ENCODE measurements at places on chromosomes 5 and 9. TPM values are rescaled to one million over a fixed set of nuclear protein-coding genes. Genes with fewer than 3 reads are reported as not detected.

GRCh38 chr5:61619777-61620518 lies 287.9 kb downstream of the ZSWIM6 start:
- no peak overlapping the region for H3K4me3 ChIP-seq
- no peaks in the 10 kb centered on the region for H3K36me3 ChIP-seq
- no peak overlapping the region for H3K27ac ChIP-seq
- DNase-seq = no peak

- no peak overlapping the region for H3K27ac ChIP-seq
- DNase-seq = no peak
- peaks cover 4% of the 10 kb centered on the region for H3K36me3 ChIP-seq
- no peaks in the 10 kb centered on the region for H3K4me1 ChIP-seq
- H3K4me3 ChIP-seq = no peak overlapping the region
These were observed 68.3 kb upstream of the RGS7BP start for GRCh38 chr5:64437496-64437895.

- no peak overlapping the region for H3K27ac ChIP-seq
- H3K4me3 ChIP-seq = no peak overlapping the region
- peaks cover 4% of the 10 kb centered on the region for H3K4me1 ChIP-seq
- peaks cover 8% of the 10 kb centered on the region for H3K27me3 ChIP-seq
These were observed 8.9 kb upstream of the HSPA9 start for GRCh38 chr5:138583984-138584637.

- no peak overlapping the region for H3K27ac ChIP-seq
- no peak for DNase-seq
- H3K4me1 ChIP-seq = no peaks in the 10 kb centered on the region
- H3K27me3 ChIP-seq = peaks cover 13% of the 10 kb centered on the region
- no peaks in the 10 kb centered on the region for H3K36me3 ChIP-seq
- no peak overlapping the region for H3K4me3 ChIP-seq
These were observed 113.8 kb upstream of the CPEB4 start for GRCh38 chr5:173774271-173774761.

DNA sequence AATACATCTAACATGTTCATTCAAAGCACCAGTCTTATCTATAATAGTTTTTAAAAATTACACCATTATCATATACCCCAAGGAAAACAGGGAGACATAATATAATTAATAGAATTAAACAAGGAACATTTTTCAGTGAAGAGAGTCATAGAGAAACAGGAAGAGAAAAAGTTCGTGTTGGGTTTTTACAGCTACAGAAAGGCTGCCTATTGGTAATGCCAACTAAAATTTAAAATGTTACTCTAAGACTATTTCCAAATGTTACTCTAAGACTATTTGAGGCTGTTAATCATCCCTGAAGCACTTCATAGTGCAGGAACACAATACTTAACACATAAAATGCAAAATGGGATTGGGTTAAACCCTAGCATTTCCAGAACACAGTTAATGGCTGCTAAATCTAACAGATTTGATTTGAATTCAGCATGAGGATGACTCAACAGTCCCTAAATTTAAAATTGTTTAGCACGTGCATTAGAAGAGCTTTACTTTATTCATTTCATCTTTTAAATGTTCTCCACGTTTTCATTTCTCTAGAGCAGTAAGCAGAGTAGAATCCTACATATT lies 54.5 kb downstream of the OXCT1 start:
- H3K27me3 ChIP-seq = no peaks in the 10 kb centered on the region
- DNase-seq = no peak
- H3K4me3 ChIP-seq = no peak overlapping the region
- H3K36me3 ChIP-seq = no peaks in the 10 kb centered on the region

- no peaks in the 10 kb centered on the region for H3K27me3 ChIP-seq
- peak overlapping the region; percentile 38 for H3K4me3 ChIP-seq
- no peak for DNase-seq
- no peak overlapping the region for H3K27ac ChIP-seq
- no peaks in the 10 kb centered on the region for H3K36me3 ChIP-seq
These were observed 3.8 kb downstream of the FAM219A start for GRCh38 chr9:34454571-34455065.

GRCh38 chr5:11075035-11075805 lies 314.2 kb upstream of the DAP start:
- no peaks in the 10 kb centered on the region for H3K36me3 ChIP-seq
- no peak overlapping the region for H3K4me3 ChIP-seq
- H3K4me1 ChIP-seq = no peaks in the 10 kb centered on the region
- peaks cover 21% of the 10 kb centered on the region for H3K27me3 ChIP-seq
- DNase-seq = no peak

DNA sequence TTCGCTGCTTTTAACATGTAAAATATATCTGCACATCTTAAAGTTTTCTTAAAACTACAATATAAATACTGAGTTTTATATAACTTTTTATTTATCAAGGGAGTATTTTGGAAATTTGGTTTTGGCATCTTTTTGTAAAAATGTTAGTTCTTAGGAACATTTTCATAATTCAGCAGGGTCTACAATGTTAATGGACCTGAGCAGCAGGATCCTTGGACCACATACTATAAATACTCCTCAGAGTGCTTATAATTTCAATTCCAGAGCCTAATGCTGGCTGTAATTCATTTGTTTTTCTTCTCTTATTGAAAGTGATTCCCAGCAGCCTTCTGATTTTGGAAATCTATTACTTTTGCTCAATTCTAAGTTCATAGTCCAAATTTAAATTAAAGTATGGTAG lies 1216.2 kb downstream of the MAT2B start:
- H3K27me3 ChIP-seq = no peaks in the 10 kb centered on the region
- DNase-seq = no peak
- no peaks in the 10 kb centered on the region for H3K4me1 ChIP-seq
- H3K27ac ChIP-seq = no peak overlapping the region
- H3K36me3 ChIP-seq = no peaks in the 10 kb centered on the region

DNA sequence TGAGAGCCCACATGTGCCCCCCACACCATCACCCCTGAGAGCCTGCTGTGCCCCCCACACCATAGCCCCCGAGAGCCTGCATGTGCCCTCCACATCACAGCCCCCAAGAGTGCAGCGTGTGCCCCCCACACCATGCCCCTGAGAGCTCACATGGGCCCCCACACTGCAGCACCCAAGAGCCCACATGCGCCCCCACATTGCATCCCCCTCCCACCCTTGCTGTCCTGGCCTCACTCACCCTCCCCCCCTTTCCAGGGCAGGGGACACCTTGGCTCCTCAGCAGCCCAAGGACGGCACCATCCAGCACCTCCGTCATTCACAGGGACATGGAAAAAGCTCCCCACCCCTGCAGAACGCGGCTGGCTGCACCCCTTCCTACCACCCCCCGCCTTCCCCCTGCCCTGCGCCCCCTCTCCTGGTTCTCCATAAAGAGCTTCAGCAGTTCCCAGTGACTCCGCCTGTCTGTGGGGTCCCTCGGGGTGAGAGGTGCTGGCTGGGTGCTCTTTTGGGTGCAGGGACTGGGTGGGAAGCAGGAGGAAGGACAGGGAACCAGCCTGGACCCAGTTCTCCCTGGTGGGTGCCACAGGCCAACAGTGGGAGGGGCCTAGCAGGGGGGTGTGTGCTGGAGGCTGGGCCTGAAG lies 5.0 kb downstream of the LCN1 start:
- no peak overlapping the region for H3K4me3 ChIP-seq
- H3K27me3 ChIP-seq = peaks cover under 1% of the 10 kb centered on the region
- H3K4me1 ChIP-seq = peaks cover 13% of the 10 kb centered on the region
- no peak for DNase-seq

DNA sequence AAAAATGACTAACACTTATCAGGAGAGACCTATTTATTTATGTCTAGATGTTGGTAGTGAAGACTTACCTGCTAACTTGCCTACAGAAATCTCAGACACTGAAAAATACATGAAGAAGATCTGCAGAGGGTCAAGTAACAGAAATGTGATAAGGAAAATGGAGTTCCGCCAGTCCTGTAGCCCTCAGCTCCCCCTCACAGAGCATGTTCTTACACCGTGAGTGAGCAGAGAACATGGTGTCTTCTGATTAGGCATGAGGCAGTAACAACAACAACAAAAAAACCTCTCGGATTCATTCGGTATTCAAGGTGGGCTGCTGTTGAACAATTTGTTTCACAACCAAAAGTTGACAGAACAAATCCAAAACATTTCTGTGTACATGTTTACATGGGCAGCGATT lies 162.0 kb upstream of the SNX2 start:
- DNase-seq = no peak
- H3K4me1 ChIP-seq = no peaks in the 10 kb centered on the region
- H3K36me3 ChIP-seq = no peaks in the 10 kb centered on the region
- no peaks in the 10 kb centered on the region for H3K27me3 ChIP-seq

DNA sequence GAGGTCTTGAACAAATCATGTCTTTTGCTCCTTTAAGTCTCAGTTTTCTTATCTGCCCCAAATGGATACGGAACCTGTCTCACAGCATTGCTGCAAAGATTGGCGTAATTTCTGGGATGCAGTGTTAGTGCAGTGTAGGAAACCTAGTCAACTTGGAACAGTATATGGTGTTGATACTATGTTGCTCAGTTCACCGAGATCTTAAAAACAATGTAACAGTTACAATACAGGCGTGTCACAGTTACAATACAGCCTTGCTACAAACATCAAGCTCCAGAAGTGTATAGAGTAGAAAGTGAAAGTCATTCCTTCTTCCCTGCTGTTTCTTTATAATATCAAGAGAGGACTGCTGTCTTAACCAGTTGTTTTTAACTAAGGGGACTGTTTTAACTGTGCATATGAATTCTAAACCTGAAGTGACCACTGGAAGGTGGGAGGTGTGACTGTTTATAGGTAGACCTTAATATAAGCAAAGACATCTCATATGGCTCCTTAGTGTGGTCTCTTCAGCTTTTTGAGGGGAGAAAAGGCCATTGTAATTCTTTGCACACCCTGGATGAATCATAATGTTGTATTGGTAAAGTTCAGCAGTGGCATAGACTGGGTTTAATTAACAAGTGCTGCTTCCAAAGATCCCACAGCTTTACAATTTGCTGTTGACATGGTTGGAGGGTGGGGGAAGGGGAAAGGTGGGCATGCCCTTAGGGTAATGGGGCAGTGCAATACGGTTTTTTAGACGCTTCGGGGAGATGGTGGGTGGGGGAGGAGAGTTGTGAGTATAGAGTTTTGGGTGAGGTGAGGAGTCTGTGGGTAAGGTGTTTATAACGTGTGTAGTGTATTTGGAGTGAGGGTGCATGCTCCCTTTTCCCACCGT lies 12.9 kb downstream of the PRRC2B start:
- H3K4me3 ChIP-seq = peak overlapping the region; percentile 85
- H3K27ac ChIP-seq = peak overlapping the region; percentile 98
- H3K4me1 ChIP-seq = peaks cover 83% of the 10 kb centered on the region
- no peak for DNase-seq
- no peaks in the 10 kb centered on the region for H3K36me3 ChIP-seq
- no peaks in the 10 kb centered on the region for H3K27me3 ChIP-seq

GRCh38 chr9:99071313-99072039 lies 33.4 kb upstream of the TGFBR1 start:
- H3K4me1 ChIP-seq = peaks cover 57% of the 10 kb centered on the region
- H3K4me3 ChIP-seq = no peak overlapping the region
- no peaks in the 10 kb centered on the region for H3K27me3 ChIP-seq
- no peaks in the 10 kb centered on the region for H3K36me3 ChIP-seq
- H3K27ac ChIP-seq = peak overlapping the region; percentile 54

The LCN6 gene
- not detected for total RNA-seq

The TAF1L gene
- total RNA-seq = not detected

The IL12B gene
- 0.36 TPM for total RNA-seq

The HCN1 gene
- not detected for total RNA-seq

The ADAMTS6 gene
- 0.10 TPM for total RNA-seq
